ENCODE measurements at places on chromosomes 7 and 10.

DNA sequence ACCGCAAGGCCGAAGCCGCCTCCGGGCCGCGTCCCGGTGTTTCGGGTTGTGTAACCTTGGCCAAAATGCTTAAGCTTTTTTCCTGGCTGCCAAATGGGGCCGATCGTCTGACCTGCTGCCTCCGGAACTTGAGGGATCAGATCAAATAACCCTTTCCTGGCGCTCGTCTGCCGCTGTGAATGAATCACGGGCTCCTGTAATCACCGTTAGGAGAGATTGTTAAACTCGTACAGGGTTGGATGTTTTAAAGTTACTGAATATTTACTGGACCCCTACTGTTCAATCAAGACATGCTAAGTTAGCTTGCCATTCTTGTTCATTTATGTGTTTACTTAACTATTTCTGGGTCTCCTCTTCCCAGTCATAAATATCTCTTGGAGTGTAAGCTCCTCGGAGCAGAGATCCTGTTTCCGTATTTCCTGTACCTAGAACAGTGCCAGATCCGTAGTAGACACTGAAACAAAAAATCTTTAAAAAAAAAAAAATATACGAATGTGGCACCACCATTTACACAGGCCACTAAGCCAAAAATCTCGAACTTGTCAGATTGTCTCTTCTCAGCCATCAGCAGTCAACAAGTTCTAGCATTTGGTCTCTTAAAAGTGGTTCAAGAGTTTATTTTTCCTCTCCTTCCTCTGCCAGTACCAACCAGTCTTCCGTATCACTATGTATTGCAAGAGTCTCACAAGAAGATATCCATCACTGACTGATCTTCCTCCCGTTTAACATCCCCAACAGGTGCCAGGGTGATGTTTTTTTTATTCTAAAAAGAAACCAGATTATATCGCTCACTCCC, 650 bp upstream of the TM9SF3 start:
- no peak for DNase-seq

DNA sequence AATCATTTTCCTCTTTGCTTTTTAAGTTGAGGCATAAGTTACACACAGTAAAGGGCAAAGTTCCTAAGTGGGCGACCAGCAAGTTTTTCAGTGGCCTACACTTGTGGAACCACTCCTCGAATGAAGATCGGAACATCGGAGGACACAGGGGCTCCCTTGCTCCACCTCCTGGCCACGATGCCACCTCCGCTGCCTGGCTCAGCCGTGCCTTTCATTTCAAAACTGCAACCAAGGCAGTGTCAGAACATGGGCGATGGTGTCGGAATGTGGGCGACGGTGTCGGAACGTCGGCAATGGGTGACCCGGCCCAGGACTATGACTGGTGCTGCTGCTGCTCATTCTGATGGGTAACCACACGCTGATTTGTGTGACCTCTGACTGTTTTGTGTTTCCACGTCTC, 9.6 kb upstream of the VIPR2 start:
- no peak for DNase-seq

DNA sequence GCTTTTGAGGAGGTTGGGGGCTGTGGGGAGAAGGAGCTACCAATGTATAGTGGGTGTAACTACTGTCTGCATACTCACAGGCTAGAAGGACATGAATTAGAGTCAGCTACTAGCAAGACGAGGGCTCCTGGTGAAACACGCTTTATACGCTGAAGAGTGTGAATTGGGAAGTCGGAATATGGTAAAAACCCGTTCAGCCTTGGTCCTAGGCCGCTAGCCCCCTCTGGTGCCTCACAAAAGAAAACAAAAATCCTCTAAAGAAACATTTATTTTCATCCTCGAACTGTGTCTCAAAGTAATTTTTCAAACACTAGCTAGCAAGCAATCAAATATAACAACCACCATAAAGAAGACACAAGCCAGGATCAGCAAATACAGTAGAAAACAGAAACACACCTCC, 338.1 kb upstream of the SEMA3C start:
- DNase-seq: no peak

DNA sequence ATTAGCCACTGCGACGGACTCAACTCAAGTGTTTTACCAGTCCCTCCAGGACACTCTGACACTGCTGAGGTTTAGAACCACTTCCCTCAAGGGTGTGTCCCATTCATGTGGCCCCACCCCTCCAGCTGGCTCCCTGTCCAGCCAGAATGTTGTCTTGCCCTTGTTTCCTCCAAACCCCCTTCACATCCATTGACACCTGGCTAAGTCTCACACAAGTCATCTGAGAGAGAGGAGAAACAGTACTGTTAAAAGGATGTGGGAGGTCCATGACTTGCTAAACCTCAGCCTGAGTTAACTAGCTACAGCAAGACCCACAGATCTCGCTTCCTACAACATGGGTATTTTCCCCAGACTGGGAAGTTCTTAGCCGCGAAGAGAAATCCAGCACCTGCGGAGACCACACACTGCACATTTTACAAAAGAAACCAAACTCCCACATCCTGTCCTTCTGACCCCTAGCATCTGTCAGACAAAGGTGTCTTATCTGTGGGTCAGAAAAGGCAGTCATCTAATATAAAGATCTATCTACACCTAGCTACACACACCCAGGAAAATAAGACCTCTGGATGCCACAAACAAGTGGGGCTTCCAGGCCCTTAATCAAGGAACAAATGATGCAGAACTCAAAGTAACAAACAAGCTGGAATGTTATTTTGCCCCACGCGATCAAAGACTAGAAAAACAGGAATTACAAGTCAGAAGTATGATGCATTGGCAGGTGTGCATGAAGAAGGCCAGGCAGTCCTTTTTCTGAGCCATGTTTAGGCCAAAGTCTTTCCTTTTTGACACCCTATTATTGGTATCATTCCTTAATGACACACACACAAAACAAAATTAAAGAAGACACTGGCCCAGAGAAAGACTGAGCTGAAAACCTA, 13.9 kb downstream of the OSBPL3 start:
- no peak for DNase-seq

GRCh38 chr7:12436896-12437535, 33.4 kb upstream of the VWDE start:
- DNase-seq: no peak

- DNase-seq: no peak
These were observed 89.3 kb downstream of the MAD1L1 start for GRCh38 chr7:2143450-2143849.

GRCh38 chr10:33137356-33138005, 179.5 kb upstream of the ITGB1 start:
- DNase-seq: no peak

DNA sequence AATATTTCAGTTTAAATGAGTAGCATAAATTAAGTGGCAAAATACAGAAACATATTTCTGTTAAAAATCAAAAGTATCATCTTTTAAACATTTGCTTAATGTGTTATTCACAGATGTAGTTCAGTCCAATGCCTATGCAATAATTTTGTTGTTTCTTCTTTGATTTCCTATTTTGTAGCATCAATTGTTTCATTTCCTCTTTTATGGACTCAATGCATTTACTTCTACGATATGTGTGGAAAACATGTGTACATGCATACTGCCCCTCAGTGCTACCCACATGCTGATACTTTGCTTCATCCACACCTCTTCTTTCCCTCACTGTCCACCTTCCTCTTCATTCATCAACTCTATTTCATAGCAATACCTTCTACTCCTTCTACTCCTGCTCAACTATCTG, 108.1 kb downstream of the PTN start:
- no peak for DNase-seq

DNA sequence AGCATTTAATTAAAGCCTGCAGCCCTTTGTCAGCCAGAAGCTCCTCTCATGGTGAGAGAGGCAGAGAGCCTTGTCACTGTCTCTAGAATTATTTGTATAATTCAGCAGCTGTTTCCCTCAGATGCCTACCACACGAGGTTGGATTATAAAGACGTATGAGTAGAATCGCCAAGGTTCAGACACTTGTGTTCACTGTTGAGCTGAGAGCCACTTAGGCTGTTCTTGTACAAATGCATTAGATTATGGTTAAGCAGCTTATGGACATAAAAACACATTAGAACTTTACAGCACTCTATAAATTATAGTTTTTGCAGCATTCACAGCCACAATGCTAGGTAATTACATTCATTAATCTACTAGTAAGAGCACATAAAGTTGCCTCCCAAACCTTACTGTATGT, 282.6 kb downstream of the AUTS2 start:
- no peak for DNase-seq

DNA sequence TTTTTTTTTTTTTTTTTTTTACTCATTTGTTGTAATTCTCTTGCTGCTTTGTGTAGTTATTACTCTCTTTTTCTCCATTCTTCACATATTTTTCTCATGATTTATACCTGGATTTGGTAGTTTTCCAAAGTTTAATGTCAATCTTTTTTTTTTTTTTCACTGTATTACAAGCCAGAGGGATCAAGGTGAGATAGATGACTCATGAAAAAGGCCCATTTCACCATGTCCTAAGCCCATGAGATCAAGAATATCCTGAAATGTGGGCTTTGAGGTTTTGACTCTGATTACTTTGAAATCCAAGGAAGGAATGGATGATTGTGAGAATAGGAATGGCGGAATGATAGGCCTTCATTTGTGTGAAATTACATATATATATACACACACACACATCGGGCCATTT, 31.1 kb downstream of the TAX1BP1 start:
- no peak for DNase-seq

GRCh38 chr7:159247910-159248309, 103.2 kb upstream of the VIPR2 start:
- no peak for DNase-seq

DNA sequence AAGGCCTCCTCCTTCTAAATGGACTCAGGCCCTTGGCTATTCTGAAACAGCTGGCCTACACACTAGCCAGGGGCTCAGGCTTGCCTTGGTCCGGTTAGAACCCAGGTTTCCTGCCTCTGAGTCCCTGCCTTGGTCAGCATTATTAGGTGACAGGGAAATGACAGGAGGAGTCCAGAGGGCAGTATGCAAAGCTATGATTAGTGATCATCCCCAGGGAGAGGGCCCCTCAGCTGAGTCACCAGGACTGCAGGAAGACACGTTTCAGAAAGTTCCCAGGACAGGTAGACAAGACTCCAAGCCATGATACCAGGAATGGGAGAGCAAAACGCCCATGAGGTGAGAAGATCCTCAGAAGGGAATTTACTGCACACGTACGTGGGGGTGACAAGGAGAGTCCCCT, 301.1 kb upstream of the COBL start:
- no peak for DNase-seq

DNA sequence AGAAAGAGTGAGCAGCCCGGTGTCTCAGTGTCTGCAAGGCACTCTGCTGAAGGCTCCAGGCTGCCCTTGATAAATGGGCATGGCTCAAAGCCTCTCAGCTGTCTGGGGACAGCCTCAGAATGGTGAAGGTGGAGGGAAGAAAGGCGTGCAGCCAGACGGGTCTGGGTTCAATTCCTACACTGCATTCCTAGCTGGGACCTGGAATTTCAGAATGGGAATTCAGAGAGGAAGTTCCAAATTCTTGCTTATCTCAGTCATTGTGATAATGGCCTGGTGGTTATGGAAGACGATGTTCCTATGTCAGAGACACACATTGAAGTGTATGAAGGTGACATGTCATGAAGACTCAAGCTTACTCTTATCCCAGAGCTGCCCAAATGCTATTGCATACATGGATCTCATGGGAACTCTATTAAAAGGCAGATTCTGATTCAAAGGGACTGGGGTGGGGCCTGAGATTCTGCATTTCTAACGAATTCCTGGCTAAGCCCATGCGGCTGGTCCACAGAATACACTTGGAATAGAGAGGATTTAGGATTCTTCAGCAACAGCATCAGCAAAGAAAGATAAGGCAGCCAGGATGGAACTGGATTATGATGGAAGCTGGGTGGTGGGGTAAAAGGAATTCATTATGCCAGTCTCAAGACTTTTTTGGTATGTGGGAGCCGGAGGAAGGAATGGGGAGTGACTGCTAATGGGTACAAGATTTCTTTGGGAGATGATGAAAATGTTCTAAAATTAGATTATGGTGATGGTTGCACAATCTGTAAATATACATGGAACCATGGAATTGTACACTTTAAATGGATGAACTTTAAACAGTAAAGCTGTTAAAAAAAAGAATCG, 82.6 kb upstream of the ZMIZ1 start:
- DNase-seq: no peak

DNA sequence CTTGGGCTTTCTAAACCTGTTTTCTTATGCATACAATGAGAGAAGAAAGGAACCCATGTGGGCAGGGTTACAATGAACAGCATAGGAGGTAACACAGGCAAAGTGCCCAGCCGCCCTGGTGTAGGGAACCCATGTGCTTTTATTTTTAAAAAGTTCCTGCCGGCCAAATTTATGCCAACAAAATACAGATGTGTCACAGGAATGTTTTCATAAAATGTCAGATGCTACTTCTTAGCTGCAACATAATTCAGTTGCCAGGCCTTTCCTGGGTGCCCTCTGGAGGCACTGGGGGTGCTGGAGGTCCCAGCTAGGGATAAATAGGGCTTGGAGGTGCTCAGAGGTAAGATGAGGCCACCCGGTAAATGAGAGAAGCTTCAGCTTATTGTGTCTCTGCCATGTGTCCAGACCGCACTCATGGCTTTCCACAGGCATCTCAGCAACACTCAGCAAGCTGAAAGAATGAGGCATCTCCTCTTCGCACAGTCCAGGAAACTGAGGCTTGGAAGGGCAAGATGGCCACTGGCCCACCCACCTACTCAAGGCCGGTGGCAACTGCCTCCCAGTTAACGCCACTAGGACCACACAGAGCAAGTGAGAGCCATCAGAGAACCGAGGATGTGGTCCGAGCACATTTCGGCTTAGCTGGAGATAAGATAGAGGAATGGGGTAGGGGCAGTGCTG, 58.3 kb downstream of the CPXM2 start:
- no peak for DNase-seq

GRCh38 chr10:110793128-110793812, 78.5 kb upstream of the PDCD4 start:
- no peak for DNase-seq

DNA sequence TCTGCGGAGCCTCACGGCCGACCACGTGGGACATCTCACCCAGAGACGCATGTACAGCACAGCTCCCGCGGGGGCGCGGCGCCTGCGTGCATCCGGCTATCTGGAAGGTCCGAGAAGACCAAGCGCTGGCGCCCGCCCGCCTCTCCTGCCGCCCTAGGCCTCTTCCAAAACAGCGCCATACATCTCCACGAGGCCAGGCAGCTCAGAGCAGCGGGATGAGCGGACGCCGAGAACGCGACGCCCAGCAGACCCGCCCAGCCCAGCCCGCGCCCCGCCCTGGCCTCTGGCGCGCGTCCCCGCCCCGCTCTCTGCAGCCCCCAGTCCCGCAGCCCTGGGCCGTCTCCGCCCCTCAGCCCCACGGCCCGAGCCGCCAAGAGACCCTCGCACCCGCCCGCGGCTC, 20.3 kb upstream of the LANCL2 start:
- no peak for DNase-seq

- DNase-seq: no peak
These were observed 322.1 kb upstream of the RNF32 start for GRCh38 chr7:156318426-156318825.

DNA sequence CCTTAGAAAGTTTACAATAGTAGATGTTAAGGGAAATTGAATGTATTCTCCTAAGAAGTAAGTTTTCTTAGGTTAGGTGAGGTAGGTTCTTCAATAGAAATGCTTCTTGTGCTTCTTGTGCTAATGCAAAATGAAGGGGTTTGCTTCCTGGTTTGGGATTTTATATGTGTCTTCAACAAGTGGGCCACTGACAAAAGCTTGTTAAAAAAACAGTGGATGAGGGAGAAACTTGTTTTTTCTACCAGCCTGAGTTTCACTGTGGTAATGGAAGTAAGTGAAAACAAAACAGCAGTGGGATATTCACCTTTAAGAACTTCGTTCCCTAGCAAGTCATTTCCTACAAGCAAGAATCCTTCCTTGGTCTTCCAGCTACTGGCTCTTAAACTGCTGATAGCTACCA, 107.5 kb downstream of the FOXP2 start:
- DNase-seq: no peak
